ENCODE measurements at places on chromosomes 12 and 14. TPM values are rescaled to one million over a fixed set of nuclear protein-coding genes. Genes with fewer than 3 reads are reported as not detected.

- no peak for DNase-seq
Observed at GRCh38 chr12:122308811-122309210, 42.5 kb upstream of the VPS33A start.

- no peak for DNase-seq
Observed at GRCh38 chr14:106811162-106811561, 1284.8 kb downstream of the TMEM121 start.

GRCh38 chr12:75302781-75303180 is 27.3 kb downstream of the CAPS2 start:
- DNase-seq = no peak

DNA sequence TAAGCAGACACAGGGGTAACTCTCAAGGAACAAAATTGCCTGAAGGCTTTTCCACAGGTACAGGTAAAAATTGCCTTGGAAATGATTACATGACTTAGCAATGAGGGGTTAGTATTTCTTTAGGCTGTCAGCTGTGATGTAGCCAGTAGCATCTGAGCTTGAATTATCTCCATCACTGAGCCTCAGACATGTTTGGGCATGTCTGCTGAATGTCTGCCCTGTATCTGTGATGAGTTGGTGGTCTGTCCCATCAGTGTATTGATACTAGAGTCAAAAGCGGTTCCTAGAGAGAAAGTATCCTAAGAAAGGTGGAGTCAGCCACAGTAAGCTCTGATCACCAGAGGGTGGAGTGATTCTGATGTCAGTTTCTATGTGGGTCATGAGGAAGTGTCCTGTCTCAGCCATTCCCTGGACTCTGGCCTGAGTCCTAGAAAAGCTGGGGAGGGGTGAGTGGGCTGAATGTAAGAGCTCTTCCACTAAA is 16.3 kb downstream of the AKAP6 start:
- no peak for DNase-seq

DNA sequence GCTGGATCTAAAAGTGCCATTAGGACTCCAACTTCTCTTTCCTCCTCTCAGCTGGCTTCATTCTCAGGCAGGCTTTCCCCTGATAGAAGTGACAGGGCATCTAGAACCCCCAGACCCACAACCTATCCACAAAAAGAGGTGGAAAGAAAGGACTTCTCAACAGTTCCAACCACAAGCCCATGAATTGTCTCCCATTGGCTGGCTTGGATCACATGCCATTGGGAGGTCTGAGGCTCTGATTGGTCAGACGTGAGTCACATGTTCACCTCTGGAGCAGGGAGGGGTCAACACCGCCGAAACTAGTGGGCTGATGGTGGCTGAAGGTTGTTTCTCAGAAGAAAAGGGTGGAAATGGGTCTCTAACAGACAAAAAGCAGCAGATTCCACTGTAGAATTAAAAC is 47.2 kb downstream of the DRAM1 start:
- DNase-seq = peak; percentile 47

- DNase-seq = no peak
Observed at GRCh38 chr14:29475641-29476040, 452.0 kb downstream of the PRKD1 start.

Gene CLEC1B
- not detected for total RNA-seq

DNA sequence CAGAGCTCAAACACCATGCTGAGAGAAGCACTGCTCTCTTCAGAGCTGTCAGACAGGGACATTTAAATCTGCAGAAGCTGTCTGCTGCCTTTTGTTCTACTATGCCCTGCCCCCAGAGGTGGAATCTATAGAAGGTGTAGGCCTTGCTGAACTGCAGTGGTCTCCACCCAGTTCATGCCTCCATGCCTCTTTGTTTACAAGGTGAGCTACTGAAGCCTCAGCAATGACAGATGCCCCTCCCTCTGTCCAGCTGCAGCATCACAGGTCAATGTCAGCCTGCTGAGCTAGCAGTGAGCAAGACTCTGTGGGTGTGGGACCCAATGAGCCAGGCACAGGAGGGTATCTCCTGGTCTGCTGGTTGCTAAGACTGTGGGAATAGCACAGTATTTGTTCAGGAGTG is 25.4 kb upstream of the CCDC198 start:
- DNase-seq = no peak

Gene BEGAIN
- 5.2 TPM for total RNA-seq

DNA sequence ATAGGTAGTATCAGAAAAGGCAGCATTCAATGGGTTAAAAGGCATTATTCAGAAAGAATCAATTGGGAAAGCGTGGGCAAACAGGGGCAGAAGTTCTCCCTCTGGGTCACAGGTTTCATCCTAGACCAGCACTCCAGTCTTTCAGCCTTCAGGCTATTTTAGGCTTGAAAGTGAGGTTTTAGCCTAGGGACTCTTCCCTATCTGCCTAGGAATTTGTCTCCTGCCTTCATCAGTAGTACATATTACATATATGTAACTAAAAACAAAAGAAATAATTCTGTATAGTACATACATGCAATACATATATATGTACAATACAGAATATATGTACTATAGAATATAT is 34.6 kb upstream of the PCNX1 start:
- DNase-seq = no peak

GRCh38 chr14:85607651-85608081 is 77.7 kb downstream of the FLRT2 start:
- DNase-seq = no peak

Gene VCPKMT
- 6.3 TPM for total RNA-seq

DNA sequence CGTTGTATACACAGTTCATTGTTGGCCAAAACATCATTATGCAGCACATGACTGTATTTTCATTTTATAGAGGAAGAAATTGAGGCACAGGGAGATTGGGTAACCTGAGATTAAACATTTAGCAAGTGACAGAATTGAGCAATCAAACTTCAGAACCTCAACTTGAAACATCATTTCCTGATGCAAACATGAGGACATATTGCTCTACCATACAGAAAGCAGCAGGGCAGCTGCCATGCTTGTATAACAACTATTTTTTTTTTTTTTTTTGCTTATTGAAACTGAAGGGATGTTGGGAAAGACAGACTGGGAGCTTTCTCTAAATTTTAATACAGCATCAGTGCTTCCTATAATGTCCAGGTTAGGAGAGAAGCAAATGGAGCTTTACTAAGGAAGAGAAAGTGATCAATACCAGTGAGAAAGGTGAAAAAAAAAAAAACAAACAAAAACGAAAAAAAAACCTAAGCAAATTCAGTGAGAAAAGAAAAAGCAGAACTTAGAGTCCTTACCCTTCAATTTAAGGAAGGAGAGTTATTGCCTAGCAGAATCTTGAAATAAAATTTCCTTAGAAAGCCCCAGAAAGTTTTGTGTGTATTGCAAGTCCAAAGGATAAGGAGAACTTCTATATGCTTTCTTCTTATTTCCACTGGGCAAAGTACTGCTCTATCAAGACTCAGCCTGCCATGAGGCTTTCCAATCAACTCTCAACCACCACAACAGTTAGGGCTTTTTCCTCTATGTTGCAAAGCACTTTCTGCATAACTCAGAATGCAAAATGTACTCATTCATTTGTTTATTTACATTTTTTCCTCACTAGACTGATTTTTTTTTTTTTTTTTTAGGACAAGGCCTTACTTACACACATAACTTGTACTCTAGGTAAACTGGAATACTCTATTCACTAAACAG is 21.6 kb downstream of the BTG1 start:
- no peak for DNase-seq

Gene KCNC2
- total RNA-seq = not detected

DNA sequence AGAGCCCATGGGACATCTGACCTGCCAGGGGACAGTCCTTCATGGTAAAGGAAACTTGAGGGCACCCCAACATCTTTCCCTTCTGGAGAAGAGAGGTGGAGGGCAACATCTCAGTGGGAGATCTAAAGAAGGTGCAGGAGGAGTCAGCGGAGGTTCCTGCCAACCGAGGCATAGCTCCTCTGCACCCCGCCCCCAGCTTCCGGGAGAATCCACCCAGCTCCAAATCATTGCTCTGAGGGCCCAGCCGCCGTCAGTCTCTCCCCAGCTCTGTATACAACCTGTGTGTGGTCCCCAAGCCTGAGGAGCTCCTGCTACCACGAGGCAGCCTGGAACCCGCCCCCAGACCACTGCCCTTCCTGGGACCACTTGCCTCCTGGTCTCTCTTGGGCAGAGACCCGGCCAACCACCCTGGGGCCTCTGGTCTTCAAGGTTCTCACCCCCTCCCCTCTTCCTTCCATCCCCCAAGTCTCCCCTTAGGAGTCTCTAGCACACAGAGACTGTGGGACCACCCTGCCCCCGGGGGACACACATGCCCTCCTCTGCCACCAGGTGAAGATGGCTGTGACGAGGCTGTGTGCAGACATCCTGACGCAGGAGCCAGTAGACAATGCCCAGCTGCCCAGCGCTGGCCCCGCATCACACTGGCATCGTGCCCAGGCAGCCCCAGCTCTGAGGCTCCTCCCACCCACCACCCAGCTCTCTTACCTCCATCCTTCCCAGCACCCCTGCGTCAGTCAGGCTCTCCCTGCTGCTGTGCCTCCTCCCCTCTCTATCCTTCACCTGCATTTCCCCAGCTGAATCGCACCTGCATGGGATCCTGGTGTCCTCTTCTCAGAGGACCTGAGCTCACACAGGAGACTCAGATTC is 13.0 kb upstream of the NUDT14 start:
- DNase-seq = no peak

Gene KRT71
- total RNA-seq = not detected

Gene C12orf50
- total RNA-seq = not detected

Gene IAPP
- total RNA-seq = not detected

- peak; percentile 56 for DNase-seq
Observed at GRCh38 chr12:6563448-6564050, 4.5 kb downstream of the NOP2 start.

- no peak for DNase-seq
Observed at GRCh38 chr14:50714450-50715073, 46.5 kb upstream of the SAV1 start.

DNA sequence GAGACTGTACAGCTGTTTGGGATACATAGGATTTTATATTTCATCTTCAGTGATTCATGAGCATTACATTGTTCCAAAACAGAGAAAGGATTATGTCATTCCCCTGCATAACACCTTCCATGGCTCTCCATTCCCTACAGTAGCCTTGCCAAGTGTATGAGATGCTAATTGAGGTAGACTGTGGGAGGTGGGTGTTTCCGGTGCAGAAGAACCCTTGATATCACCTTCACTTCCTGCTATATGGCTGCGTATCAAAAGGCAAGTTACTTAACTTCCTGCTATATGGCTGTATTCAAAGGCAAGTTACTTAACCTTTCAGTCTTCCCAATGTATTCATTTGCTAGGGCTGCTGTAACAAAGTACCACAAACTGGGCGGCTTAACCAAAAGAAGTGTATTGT is 11.2 kb downstream of the FAR2 start:
- no peak for DNase-seq

DNA sequence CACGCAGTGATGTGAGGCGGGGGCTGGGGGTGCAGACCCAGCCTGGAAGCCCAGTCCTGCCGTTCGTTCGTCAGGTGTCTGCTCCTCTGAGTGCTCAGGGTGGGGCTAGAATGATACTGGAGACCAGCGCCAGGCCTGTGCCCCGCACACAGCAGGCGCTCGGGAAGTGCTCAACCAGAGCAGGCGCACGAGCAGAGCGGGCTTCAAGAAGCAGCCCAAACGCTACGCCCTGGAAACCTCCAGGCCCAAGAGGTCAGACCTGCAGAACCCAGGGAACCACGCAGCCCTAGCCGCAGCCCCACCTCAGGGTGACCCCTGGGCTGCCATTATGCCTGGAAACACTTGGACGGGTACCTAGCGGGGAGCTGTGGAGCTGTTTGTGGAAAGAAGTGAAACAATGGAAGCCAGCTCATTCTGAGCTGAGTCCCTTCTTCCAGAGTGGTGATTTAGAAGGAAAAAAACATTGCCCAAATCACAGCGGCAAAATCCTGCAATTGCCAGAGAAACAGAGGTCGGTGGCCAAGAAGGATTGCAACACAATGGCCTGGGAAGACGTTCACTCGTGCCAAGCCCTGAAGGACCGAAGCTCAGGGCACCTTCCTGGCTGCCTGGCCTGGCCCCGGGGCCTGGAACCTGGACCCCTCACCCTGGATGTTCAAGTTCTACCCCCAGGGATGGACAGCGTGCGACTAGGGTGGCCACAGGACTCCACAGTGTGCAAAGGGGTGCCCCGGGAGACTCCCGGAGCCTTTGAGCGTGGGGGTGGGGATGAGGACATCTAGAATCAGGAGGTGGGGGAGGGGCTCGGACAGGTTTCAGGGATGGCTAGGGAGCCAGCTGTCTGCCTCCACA is 40.4 kb upstream of the DIO3 start:
- peak; percentile 58 for DNase-seq

GRCh38 chr12:119835068-119835467 is 42.1 kb downstream of the CIT start:
- no peak for DNase-seq

DNA sequence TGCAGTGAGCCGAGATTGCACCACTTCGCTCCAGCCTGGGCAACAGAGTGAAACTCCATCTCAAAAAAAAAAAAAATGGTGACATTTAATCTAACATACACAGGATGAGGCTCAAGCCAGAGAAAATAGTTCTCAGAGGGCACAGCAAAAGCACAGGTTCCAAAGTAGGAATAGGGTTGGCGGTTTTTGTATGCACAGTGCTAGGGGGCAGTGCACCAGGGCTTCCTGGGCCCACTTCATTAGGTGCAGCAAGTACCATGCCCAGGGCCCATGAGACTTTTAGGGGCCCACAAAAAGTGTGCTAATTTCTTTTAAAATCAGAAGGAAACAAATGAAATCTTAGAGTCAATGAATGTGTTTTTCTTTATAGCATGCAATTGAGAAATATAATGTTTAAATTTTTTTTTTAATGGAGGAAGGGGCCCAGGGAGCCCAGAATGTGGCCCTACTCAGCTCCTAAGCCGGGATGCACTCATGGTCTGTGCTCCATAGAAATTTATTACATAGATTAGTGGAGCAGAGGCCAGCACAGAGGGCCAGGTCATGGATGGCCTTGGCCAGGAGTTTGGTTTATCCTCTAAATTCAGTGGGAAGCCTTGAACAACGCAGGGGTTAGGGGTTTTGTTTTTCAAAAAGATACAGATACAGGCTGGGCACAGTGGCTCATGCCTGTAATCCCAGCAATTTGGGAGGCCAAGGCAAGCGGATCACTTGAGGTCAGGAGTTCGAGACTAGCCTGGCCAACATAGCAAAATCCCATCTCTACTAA is 2.3 kb downstream of the AK7 start:
- no peak for DNase-seq

Gene PIK3C2G
- 1.6 TPM for total RNA-seq

Gene RPGRIP1
- not detected for total RNA-seq

Gene IL22
- not detected for total RNA-seq

- DNase-seq = no peak
Observed at GRCh38 chr12:113425960-113426453, 3.8 kb downstream of the SDSL start.

- no peak for DNase-seq
Observed at GRCh38 chr12:126107659-126108058, 1042.4 kb downstream of the AACS start.

DNA sequence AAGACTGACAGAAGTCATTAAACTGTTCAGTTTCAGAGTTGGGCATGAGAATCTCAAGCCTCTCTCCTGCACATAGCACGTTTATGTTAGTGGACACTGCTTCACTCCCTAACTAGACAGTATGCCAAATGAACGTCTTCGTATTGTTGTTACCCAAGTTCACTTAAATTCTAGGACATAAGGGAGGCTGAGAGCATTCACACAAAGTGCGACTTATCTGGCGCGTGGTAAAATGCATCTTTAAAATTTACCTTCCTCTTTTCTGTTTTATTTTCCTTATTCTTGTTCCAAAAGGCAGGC is 166.3 kb downstream of the AKAP6 start:
- DNase-seq = no peak

- DNase-seq = no peak
Observed at GRCh38 chr12:125120566-125120965, 55.3 kb downstream of the AACS start.

GRCh38 chr14:63781686-63782085 is 53.8 kb upstream of the SGPP1 start:
- no peak for DNase-seq

Gene KRT86
- not detected for total RNA-seq

Gene LYZ
- total RNA-seq = 84.1 TPM
